NCI-H1417 treated with DMSO at 0.1 percent for 48 hours (cell line): ENCODE measurements at places on chromosomes 1 and 21.

GRCh38 chr1:30588311-30589073, 134.9 kb downstream of the MATN1 start:
- no peak for DNase-seq

GRCh38 chr1:234825498-234826165, 215.7 kb upstream of the IRF2BP2 start:
- DNase-seq, result no peak

- no peak for DNase-seq
Observed at GRCh38 chr1:183096894-183097293, 73.7 kb downstream of the LAMC1 start.

- no peak for DNase-seq
Observed at GRCh38 chr1:211371406-211372105, 44.9 kb downstream of the TRAF5 start.

DNA sequence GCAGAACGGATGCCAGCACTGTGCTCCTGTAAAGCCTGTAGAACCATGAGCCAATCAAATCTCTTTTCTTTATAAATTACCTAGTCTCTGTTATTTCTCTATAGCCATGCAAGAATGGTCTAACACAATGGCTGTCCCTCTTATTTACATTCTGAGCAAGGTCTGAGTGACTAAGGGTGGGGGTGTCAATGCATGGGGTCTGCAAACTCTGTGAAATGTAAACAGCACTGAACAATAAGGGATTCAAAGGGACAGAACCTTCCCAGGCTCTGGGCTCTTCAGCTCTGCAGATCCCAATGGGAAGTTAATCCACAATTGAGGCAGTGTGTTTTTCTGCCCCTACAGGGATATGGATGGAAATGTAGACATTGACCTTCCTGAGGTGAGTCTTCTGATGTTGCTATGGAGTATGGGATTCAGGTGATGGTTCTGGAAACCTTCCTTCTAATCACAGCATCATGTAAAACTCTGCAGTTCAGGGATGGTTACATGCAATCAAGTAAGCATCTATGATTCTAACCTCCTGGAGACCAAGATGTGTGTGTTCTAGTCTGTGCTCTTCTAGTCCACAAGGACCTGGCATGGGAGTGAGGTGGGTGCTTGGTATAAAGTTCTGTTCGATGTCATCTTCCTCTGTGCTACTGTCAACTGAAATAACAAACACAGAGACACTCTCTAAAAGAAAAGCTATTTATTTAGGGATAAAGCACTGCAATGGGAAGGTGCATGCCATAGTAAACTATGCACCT, 38.6 kb downstream of the CAPN9 start:
- no peak for DNase-seq

DNA sequence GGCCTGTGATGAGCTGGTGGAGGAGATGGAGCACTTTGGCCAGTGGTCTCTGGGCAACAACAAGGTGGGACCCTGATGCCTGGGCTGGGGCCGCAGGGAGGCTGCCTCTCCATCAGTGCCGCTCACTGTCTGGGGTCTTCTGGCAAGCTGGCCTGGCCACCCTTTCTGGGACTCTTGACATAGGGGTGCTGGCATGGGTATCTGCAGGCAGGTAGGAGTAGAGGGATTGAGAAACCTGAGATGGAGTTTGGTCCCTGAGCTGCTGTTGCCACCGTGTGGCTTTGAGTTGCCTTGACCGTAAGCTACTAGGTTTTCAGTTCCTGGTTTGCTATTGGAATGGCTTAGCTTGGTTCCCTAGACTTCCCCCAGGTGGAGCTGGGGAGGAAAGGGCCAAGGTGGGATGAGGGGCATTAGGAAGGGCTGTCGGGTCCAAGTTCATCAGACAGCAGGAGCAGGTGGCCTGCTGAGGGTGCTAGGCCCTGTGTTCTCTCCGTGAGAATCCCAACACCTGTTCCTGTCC, 13.2 kb upstream of the MFN2 start:
- DNase-seq, result no peak

GRCh38 chr1:99788896-99789295, 22.5 kb upstream of the FRRS1 start:
- DNase-seq, result no peak

- no peak for DNase-seq
Observed at GRCh38 chr21:19541602-19542001, 1138.0 kb upstream of the TMPRSS15 start.

GRCh38 chr1:30147188-30147587, 576.2 kb downstream of the MATN1 start:
- DNase-seq, result no peak

DNA sequence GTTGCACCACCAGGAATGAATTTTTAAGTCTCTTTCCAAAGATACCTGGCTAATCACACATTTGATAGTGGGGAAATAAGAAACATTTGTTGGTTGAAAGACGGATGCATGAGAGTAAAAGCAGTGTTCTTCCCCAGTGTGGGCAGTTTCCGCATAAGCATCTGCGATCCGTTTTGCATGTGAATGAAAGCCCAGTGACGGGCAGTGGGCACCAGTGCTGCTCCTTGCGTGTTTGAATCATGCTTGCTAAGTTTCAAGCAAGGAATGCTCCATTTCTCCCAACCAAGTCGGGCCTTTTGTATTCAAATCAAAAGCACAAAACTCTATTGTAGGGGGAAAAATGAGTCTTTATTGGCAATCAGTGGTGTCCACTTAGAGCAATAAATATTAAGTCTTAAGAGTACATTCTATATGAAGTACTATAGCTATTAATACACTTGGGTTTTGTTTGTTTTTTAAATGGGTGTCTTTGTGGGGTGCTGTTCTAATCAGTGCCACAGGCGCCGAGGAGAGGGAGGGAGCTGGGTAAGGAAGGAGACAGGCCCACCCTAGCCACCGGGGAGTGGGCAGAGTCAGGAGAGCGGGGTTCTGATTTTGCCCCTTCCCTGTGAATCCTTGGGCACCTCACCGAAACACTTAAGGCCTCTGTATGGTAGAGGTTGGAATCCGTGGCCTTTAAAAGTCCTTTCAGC, 750 bp upstream of the PTGFRN start:
- no peak for DNase-seq

DNA sequence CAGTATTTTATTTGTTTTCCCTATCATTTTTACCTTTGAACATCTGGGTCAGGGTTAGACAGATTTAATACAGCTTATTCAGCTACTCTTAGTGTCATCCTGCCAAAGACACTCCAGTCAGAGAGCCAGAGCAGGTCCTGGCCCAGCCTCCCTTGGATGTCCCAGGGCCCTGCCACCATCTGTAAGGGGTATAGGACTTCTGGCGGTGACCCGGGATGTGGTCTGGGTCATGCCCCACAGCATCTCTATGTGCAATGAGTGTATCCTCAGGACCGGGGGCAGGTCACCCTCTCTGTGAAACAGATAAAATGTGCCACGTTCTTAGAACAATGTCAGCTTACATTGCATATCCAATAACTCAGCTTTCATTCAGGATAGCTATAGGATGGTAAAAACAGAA, 37.8 kb upstream of the PRSS38 start:
- DNase-seq, result no peak

- DNase-seq, result no peak
Observed at GRCh38 chr1:110288111-110288510, 51.1 kb upstream of the RBM15 start.

- no peak for DNase-seq
Observed at GRCh38 chr21:37582590-37582989, 216.0 kb downstream of the DYRK1A start.

- no peak for DNase-seq
Observed at GRCh38 chr1:49854741-49855140, 169.0 kb downstream of the AGBL4 start.

GRCh38 chr1:202005958-202006357, 4.4 kb upstream of the ELF3 start:
- no peak for DNase-seq

DNA sequence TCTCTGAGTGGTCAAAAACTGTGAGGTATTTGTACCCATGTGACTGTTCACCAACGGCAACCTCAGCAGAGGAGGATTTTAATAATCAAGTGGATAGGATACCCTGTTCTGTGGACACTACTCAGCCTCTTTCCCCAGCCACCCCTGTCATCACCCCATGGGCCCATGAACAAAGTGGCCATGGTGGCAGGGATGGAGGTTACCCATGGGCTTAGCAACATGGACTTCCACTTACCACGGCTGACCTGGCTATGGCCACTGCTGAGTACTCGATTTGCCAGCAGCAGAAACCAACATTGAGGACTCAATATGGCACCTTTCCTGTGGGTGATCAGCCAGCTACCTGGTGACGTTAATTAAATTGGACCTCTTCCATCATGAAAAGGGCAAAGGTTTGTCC, 1782.7 kb downstream of the PLA2G4A start:
- DNase-seq, result no peak

DNA sequence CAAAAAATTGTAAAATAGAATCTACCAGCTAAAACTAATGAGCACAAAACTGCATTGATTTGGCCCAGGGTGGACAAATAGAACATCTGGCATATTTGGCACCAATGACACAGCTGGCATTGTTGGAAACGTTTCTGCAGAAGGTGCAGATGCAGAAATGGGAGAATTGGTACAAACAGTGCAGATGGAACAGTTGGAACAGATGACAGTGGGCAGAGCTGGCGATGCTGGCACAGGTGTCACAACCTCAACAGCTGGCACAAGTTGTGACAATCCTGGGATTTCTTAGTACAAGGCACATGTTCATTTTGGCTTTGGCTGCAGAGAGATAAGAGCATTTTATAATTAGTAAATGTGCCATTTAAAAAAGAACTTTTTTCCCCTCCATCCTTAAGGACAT, 91.1 kb upstream of the ZBTB18 start:
- DNase-seq, result no peak

DNA sequence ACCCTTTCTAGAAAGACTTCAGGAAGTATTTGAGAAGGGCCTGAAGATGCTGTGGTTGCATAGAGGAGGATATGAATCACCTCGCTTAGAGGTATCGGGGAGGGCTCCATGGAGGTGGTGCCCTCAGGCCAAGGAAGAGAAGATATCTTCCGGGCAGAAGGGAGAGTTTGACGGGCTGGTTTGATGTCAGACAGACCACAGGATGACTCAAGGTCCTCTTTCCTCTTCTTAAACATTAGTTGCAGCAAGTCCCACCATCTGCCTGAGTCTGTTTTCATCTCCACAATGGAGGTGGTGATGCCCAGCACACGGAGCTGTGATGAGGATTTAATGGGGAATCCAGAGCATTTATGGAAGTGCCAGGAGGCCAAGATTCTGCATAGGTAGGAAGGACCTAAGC, 25.1 kb upstream of the RUNX3 start:
- no peak for DNase-seq

DNA sequence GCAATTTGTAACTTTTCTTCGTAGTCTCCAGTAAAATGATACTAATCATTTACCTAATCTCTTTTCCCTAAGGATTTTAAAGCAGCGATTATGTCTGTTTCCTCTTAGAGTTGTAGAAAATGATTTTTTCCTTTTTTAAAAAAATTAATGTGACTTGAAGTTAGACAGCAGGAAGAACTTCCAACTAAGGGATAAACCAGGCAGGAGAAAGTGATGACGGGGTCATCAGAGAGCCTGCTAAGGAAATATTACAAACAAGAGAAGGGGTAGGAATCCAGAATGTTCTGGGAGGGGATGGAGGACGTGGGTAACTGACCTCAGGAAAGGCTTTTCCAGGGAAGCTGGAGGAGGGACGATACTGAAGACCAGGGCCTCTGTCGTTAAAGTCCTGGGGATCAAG, 8.8 kb upstream of the ETV3L start:
- DNase-seq, result no peak

DNA sequence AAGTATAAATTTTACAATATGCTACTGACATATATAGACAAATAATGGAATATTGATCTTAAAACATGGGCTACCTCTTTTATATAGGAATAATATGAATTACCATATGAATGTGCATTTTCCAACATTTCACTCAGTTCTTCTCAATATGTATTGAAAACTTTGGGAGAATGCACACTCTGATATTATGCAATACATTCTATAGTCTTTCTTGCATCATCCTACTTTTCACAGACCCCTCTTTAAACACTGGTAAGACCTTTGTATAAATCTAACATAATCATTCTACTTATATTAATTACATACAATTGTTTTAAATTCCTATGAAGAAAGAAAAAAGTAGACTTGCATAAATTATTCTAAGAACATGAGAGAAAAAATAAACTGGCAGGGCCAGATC, 69.2 kb downstream of the NCAM2 start:
- DNase-seq, result no peak

DNA sequence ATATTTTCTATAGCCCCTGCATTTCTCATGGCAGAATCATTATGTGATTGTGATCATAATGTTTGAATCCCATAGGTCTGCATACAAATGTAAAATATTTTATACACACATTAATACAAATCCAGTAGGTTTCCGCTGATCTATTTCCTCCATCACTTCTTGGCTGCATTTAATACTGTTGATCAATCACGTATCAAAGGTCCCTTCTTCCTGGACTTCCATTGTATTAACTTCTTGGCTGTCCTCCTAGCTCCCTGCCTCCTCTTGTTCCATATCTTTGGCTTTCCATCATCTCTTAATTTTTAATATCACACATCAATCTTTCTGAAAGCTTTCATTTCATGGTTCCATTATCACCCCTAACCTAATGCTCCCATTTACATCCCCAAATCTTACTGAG, 97.6 kb downstream of the PROX1 start:
- DNase-seq, result no peak

- no peak for DNase-seq
Observed at GRCh38 chr1:26771643-26772321, 16.0 kb upstream of the PIGV start.

GRCh38 chr1:238223076-238223640, 332.4 kb upstream of the ZP4 start:
- DNase-seq, result no peak

DNA sequence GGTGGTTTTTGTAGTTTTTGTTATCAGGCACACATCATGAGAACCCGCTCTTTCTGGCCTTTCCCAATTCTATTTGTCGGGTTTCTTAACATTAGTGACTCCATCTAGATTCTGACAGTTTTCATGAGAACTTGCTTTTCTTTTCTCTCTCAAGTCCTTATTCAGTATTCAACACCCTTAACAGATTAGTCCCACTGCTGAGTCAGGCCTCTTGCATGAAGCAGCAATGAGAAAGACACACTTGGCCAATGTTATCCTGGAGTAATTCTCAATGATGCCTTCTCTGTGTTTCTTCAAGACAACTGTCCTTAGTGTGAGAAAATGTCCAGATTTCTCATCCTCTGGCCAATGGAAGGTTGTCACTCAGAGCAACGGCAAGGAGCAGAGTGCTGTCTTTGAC, 11.3 kb downstream of the FMO2 start:
- no peak for DNase-seq

- DNase-seq, result no peak
Observed at GRCh38 chr1:237891979-237892378, 1.3 kb upstream of the ZP4 start.

DNA sequence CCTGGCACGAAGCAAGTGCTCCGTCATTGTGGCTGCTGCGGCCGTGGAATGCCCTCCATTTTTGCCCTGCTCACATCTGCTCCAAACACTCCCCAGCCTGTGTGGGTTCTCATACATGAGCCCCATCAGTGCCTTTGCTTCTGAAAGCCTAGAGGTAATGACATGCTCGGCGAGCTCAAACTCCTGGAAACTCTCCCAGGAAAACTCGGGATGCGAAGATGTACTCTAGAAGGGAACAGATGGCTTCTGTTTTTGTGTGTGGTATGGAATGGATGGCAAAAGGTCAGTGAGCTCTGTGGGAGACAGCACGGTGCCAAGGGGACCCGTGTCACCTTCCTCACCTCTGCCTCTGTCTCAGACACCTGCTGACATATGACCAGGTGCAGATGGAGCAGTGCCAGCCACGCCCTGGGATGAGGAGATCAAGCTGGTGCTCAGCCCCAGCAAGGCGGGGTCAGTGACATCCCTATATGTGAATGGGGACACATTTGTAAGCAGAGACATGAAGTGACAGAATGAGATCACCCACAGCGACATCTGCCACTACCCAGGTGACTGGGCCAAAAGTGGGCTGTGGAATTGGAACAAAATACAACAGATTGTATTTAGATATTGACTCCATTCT, 84.1 kb upstream of the COX20 start:
- no peak for DNase-seq
